Activated naive CD4-positive, alpha-beta T cell (primary cell): ENCODE measurements at places on chromosomes 1 and 21.

DNA sequence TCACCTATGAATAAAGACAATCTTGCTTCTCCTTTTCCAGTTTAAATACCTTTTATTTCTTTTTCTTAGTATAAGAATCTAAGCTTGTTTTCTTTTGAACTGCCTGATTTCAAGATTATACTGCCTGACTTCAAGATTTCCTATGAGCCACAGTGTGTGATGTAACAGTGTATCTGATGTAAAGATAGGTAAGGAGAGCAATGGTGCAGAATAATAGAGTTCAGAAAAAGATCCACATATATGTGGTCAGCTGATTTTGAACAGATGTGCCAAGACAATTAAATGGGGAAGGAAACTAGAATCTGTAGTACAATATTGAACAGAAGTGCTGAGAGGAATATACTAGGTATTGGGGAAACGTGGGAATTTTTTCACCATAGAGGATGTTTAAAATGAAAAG lies 21.0 kb downstream of the EXO1 start:
- DNase-seq = no peak

DNA sequence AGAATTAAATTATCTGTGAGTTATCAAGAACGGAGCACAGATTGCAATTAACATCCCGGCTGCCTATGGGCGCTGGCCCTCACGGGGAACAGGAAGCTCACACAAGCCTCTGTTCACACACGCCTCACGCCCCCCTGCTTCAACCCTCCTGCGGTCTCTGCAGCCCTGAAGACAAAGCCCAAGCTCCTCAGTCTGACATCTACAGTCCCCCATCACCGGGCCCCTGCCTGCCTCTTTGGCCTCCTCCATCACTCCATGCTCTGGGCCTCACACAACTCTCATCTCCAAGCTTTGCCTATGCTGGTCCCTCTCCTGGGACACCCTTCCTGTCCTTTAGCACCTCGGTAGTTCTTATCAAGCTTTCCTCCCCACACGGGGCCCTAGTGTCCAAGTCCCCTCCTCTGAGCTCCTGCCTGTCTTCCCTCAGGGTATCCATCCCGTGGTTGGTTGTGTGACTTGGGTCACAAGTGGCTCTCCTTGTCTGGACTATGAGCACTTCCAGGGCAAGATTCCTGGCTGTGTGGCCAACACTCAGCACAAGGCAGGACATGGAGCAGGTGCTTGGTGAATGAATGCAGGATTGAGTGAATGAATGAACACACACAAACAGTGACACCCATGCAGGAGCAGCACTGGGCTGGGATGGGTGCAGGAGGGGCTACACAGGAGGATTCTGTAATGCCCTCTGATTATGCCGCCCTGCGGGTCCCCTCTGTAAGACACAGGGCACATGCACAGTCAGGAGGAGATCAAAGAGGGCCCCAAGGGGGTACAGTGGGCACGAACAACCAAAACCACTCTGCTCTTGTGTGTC lies 116.1 kb downstream of the DMRTB1 start:
- no peak for DNase-seq

- DNase-seq = no peak
These were observed 13.1 kb downstream of the KCNN3 start for GRCh38 chr1:154857022-154857421.

DNA sequence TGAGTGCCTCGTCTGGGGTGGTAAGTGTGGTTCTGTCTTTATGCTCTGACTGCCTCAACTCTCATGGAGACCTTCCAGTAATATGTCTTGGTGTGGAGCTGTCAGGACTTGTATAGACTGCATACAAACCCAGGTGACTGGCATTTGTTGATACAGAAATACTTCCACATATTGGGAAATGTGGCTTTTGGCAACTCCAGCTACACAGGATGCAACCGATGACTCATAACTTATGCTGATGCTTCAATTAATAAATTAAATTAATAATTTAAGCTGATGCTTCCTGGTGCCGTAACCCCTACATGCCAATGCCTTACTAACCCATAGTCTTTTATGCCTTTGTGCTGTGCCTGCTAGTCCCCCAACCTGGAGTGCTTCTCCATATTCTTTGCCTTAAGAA lies 72.3 kb upstream of the ARTN start:
- no peak for DNase-seq

GRCh38 chr1:99546432-99547416 lies 99.2 kb upstream of the PALMD start:
- DNase-seq = no peak

GRCh38 chr1:56183151-56183550 lies 396.2 kb downstream of the PLPP3 start:
- DNase-seq = no peak

DNA sequence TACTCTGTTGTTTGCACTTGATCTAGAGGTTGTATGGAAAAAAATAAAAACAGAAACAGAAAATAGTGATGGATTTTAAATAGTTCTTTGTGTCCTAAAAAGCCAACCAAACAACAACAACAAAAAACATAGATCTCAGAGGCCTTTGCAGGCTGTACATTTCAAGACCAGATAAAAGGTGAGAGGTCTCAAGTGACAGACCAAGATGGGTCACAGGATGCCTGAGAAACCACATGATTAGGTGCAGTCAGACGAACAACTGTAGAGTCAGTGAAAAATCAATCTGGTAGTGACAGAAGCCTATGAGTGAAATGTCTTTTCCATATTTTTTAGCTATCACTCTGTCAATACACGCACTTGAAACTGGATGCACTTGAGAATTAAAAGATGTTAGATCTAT lies 193.5 kb upstream of the SAMSN1 start:
- no peak for DNase-seq

DNA sequence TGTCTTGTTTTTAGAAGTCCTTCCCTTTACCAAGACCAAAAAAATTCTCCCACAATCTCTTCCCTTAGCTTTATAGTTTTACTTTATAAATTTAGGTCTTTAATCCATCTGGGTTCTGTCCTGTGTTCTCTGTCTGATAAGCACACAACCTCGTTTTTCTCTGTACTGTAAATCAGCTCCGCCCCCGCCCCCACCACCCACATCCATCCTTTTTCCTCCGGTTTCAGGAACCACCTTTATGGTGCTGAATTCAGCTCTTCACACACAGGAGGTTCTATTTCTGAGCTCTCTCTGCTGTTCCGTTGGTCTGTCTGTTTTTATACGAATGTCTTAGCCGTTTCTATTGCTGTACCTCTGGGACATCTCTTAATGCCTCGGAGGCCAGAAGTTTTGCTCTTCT lies 44.5 kb downstream of the ACTL8 start:
- no peak for DNase-seq

GRCh38 chr1:71857862-71858261 lies 424.5 kb downstream of the NEGR1 start:
- no peak for DNase-seq

GRCh38 chr1:2974701-2975301 lies 46.5 kb upstream of the ACTRT2 start:
- DNase-seq = no peak

- DNase-seq = peak; percentile 8
These were observed 1.5 kb upstream of the COX20 start for GRCh38 chr1:244833734-244834542.
